ENCODE measurements at places on chromosomes 11 and 22. TPM values are rescaled to one million over a fixed set of nuclear protein-coding genes. Genes with fewer than 3 reads are reported as not detected.

DNA sequence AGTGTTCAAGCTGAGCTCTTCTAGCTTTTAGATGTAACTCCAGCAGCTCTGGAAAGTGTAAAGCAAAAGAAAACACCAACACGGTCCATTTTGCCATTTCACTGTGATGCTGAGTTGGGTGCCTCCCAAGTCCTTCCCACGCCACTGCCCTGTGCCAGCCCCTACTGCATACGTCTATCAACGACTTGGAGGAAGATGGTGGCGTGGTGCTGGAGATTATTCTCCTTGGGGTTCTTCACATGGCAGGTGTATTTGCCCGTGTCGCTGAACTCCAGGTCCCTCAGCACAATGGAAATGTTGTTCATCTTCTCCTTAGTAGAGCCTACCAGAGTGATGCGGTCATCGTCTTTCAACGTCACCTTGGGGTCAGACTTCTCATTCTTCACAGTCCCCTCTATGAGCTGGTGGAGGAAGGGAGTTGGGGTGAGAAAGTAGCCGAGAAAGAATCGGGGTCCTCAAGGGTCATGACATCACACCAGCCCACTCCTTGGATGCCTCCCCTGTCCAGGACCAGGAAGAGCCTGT, 8.9 kb downstream of the SCN4B start:
- H3K4me1 ChIP-seq, result peaks cover 28% of the 10 kb centered on the region
- no peak overlapping the region for H3K4me3 ChIP-seq
- no peaks in the 10 kb centered on the region for H3K36me3 ChIP-seq
- no peak overlapping the region for H3K27ac ChIP-seq
- peaks cover 47% of the 10 kb centered on the region for H3K27me3 ChIP-seq

DNA sequence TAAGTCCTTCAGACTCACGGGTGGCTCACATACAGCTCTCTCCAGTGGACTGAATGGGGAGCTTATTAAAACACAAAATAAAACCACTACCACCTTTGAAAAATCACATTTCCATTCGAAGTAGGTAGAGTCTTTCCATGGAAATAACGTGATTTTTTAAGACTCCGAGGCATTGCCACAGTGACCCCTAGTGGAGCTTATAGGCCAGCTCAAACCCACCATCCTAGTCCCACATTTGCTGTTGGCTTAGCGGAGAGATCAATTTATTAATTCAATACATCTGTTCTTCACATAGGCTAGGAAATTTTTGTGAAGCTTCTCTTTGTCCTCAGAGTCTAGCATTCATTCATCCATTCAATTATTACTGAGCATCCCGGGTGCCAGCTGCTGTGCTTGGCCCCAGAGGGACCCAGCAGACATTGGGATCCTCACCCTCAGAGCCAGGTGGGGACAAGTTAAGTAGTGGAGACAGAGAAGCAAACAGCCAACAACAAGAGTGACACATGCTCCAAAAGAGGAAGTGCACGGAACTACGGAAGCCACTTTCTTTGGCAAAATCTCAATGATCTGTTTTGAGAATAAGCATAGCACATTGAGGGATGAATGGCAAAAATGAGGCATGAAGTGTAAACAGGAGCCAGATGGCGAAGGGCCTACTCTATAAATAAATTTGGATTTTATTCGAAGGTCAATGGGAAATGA, 10.2 kb upstream of the P4HA3 start:
- peaks cover 5% of the 10 kb centered on the region for H3K4me1 ChIP-seq
- peaks cover 8% of the 10 kb centered on the region for H3K27me3 ChIP-seq
- H3K4me3 ChIP-seq, result no peak overlapping the region
- H3K36me3 ChIP-seq, result peaks cover 7% of the 10 kb centered on the region

Gene GGTLC2
- total RNA-seq, result not detected

Gene MIOX
- total RNA-seq, result 0.41 TPM

DNA sequence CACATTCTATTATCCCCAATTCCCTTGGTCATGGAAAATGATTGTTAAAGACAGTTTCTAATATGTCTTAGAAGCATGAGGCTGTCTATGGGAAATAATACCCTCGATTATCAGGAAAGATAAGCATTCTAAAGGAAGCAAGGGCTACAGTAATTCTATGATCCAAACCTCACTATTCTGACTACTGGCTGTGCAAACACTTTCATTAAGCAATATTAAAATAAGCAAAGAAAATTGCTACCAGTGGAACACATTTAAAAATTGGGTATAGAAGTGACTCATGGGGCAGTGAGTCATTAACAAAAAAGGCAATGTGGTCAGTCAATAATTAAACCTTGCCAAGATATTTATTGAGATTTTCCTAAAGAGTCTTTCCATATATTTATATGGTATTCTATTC, 1415.2 kb upstream of the TENM4 start:
- H3K27ac ChIP-seq, result no peak overlapping the region
- H3K4me3 ChIP-seq, result no peak overlapping the region
- H3K4me1 ChIP-seq, result 0 out of 2 replicates have a peak, but pooled peaks cover 3% of the 10 kb centered on the region
- DNase-seq, result no peak
- no peaks in the 10 kb centered on the region for H3K36me3 ChIP-seq

DNA sequence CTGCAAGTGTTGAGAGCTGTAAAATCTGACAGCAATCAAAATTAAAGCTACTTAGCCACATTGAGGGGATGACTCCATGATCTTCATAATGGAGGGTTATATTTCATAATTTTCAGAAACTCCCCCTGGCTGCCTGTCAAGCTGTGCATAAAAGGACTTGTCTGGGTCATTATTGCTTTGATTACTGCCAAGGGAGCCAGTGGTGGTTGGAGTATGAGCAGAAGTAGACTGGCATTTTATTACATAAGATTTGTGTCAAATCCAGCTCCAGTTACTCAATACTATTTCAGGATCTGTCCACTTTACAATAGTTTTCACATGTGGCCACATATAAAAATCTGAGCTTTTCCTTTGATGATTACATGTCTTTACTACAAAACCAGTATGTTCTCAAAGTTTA, 108.9 kb upstream of the SLC5A12 start:
- peaks cover 6% of the 10 kb centered on the region for H3K36me3 ChIP-seq
- H3K4me3 ChIP-seq, result no peak overlapping the region
- H3K27me3 ChIP-seq, result no peaks in the 10 kb centered on the region
- H3K4me1 ChIP-seq, result no peaks in the 10 kb centered on the region

GRCh38 chr11:6251990-6252473, 7.6 kb upstream of the CCKBR start:
- peaks cover 8% of the 10 kb centered on the region for H3K4me1 ChIP-seq
- H3K4me3 ChIP-seq, result no peak overlapping the region
- peaks cover 3% of the 10 kb centered on the region for H3K27me3 ChIP-seq
- DNase-seq, result no peak
- no peaks in the 10 kb centered on the region for H3K36me3 ChIP-seq
- no peak overlapping the region for H3K27ac ChIP-seq

DNA sequence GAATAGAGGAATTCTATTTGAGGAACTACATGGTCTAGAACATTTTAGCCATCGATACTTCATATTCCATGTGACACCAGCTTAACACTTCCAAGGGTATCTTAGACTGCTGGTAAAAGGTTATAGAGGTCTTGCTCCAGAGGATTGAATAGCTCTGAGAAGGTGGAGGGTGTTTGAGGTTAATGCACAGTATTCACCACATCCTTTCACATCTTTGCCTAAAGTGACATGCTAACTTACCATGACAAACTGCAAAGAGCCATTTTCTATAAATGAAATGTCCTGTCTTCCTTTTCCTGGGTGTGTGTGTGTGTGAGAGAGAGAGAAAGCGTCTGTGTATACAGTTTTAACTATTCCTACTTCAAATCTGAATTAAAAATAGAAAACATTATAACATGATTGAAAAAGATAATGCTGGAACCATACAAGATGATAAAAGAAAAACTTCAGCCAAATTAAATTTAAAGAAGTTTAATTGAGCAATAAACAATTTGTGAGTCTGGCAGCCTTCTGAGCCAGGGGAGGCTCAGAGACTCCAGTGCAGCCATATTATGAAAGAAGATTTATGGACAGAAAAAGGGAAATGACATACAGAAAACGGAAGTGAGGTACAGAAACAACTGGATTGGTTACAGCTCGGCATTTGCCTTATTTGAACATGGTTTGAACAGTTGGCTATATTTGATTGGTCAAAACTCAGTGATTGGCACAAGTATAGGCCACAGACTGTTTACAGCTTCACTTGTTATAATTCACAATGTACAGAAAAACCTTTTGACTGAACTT, 320.9 kb upstream of the CCDC179 start:
- H3K27me3 ChIP-seq, result no peaks in the 10 kb centered on the region
- DNase-seq, result no peak
- H3K36me3 ChIP-seq, result no peaks in the 10 kb centered on the region
- no peak overlapping the region for H3K27ac ChIP-seq
- no peak overlapping the region for H3K4me3 ChIP-seq

Gene OR4D5
- not detected for total RNA-seq

DNA sequence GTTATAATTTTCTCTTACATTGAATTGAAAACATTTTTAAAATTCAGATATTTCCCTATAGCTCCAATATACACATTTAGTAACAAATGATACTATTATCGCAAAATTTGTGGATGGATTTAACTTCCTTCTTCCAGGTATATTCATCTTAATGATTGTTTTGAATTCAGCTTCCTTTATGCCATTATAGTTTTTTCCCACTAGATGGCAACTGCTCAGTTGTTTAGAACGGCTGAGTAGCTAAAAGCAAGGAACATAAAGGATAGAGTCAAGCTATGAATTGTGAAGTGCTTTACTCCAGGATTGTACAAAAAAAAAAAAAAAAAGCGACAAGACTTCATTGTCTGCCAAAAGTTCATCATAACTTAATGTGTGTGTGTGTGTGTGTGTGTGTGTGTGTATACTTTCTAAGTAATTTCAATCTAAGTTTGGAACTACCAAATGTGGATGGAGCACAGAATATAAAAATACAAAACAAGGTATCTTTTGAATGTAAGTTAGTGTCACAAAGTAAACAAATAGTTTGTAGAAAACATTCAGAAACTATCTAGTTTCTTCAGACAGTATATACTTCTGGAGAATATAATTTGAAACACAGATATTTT, 846.4 kb downstream of the DLG2 start:
- DNase-seq, result no peak
- H3K27ac ChIP-seq, result no peak overlapping the region
- H3K36me3 ChIP-seq, result no peaks in the 10 kb centered on the region
- no peaks in the 10 kb centered on the region for H3K27me3 ChIP-seq
- no peak overlapping the region for H3K4me3 ChIP-seq

- H3K36me3 ChIP-seq, result peaks cover 7% of the 10 kb centered on the region
- no peak overlapping the region for H3K27ac ChIP-seq
- peak; percentile 5 for DNase-seq
- H3K27me3 ChIP-seq, result peaks cover 74% of the 10 kb centered on the region
- peaks cover 17% of the 10 kb centered on the region for H3K4me1 ChIP-seq
Observed at GRCh38 chr11:2802389-2803185, 83.0 kb downstream of the CDKN1C start.

Gene USP2
- 7.3 TPM for total RNA-seq

Gene PGA4
- not detected for total RNA-seq

GRCh38 chr22:17891481-17892167, 117.4 kb upstream of the BID start:
- no peaks in the 10 kb centered on the region for H3K4me1 ChIP-seq
- peak; percentile 63 for DNase-seq
- H3K4me3 ChIP-seq, result no peak overlapping the region
- H3K27ac ChIP-seq, result no peak overlapping the region

- H3K4me1 ChIP-seq, result peaks cover 8% of the 10 kb centered on the region
- peak overlapping the region; percentile 82 for H3K27ac ChIP-seq
- H3K27me3 ChIP-seq, result no peaks in the 10 kb centered on the region
- DNase-seq, result no peak
- H3K36me3 ChIP-seq, result peaks cover 76% of the 10 kb centered on the region
Observed at GRCh38 chr11:121572571-121573059, 119.8 kb upstream of the SORL1-AS1 start.

Gene TSKU
- 30.3 TPM for total RNA-seq

Gene ALX4
- total RNA-seq, result not detected

DNA sequence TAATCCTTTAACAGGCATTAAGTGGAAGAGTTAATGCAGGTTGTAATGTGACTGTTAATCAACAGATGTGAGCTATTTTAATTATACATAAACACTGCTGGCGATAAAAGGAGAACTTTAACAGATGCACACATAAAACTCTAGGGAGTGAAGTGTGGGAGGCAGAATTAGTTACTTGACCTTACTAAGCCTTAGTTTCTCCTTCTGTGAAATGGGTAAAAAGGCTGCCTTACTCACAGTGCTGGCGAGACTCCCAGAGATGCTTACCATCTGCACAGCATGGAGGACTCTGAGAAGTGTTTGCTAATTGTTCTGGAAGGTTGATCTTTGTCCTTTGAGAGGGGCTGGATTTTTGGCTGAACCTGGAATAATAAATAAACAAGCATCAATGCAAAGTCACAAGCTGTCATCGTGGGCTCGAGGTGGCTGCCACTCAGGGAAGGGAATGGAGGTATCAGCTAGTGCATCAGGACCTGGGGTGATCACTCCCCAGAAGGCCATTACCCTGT, 58.6 kb upstream of the MPEG1 start:
- DNase-seq, result no peak
- peaks cover 3% of the 10 kb centered on the region for H3K4me1 ChIP-seq
- no peaks in the 10 kb centered on the region for H3K36me3 ChIP-seq
- H3K27me3 ChIP-seq, result no peaks in the 10 kb centered on the region
- H3K27ac ChIP-seq, result no peak overlapping the region

Measured in WTC11 (cell line).